ENCODE measurements at places on chromosomes 3 and 15.

- no peak for DNase-seq
Measured at GRCh38 chr3:26307787-26308186, 314.8 kb upstream of the LRRC3B start.

DNA sequence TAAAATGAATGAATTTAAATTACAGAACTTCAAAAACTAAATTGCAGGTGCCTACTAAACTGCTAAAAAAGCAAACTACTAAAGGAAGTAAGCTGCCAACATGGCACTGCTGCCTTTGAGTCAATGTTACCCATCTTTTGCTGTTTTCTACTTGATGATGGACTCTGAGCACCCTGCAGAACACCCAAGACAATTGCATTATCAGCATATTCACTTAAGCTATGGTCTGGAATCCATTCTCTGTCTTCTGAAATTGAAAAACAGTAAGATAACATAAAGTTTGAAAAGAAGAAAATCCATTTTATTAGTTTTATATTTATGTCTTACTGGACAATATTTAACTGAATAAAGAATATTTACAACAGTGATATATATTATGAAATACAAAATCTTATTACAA, 91.4 kb downstream of the ZBBX start:
- DNase-seq = no peak

DNA sequence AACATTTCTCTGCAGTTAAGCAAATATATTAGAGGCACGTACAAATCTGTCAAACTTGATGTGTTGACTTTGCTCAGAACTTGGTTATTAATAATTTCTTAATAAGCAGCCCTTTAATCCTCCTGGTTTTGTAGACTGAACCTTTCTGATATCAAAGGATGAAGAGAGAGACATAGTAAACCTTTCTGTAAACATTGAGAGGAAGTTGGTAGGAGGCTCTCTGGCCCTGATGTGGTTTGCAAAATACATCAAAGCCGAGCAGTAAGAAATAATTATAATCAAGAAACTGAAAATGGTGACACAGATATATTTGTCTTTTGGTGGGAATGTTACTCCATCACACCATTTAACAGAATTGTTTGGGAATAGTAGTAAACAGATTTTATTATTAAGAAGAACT, 111.9 kb downstream of the OXSM start:
- DNase-seq = no peak

DNA sequence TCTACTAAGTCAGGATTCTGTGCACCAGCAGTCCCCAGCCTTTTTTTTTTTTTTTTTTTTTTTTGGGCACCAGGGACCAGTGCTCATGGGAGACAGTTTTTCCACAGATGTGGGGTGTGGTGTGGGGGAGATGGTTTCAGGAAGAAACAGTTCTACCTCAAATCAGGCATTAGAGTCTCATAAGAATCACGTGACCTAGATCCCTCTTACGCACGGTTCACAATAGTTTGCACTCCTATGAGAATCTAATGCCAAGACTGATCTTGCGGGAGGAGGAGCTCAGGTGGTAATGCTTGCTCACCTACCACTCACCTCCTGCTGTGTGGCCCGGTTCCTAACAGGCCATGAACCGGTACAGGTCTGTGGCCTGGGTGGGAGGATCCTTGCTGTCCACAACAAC, 88.8 kb downstream of the GADL1 start:
- DNase-seq = no peak

DNA sequence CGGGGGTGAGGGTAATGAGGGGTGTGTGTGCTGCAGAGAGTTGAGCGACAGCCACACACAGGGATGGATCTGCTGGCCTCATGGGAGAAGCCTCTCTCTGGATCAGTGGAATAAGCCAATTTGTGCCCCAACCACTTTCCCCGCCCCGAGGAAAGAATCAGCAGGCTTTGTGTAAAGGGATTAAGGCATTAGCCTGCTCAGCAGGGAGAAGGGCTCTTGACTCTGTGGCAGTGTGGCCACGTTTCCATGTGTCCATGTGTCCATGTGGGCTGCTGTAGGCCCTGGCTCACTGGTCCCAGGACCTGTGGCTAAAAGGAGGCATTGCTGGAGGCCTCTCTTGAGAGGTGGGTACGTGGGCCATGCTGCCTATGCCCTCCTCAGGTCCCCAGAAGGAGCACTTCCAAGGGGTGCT, 104.7 kb downstream of the HMG20A start:
- no peak for DNase-seq

All from HCEC 1CT (cell line).